ENCODE measurements at places on chromosomes 5 and 9. TPM values are rescaled to one million over a fixed set of nuclear protein-coding genes. Genes with fewer than 3 reads are reported as not detected.

The FOXD4L6 gene
- 0.10 TPM for total RNA-seq

The NPR3 gene
- total RNA-seq, result 2.8 TPM

The COL23A1 gene
- total RNA-seq, result 0.40 TPM

The PTGES2 gene
- total RNA-seq, result 80.0 TPM

The SVEP1 gene
- 0.17 TPM for total RNA-seq

The NMUR2 gene
- total RNA-seq, result not detected

The CDHR2 gene
- not detected for total RNA-seq

The MEF2C gene
- 1.8 TPM for total RNA-seq

The CDH9 gene
- total RNA-seq, result not detected

The SMU1 gene
- total RNA-seq, result 45.7 TPM

The SPINK6 gene
- not detected for total RNA-seq

The GHR gene
- total RNA-seq, result 0.55 TPM

The SLC36A2 gene
- not detected for total RNA-seq

The CFAP77 gene
- not detected for total RNA-seq

The CCL28 gene
- total RNA-seq, result 26.6 TPM

The RGMB gene
- 13.2 TPM for total RNA-seq

The NUTM2G gene
- total RNA-seq, result not detected

The ANKRD31 gene
- 0.25 TPM for total RNA-seq

The OR13D1 gene
- not detected for total RNA-seq

The SKP1 gene
- 668 TPM for total RNA-seq

The STING1 gene
- 12.4 TPM for total RNA-seq

The PRELID2 gene
- total RNA-seq, result 43.1 TPM

The IRX1 gene
- total RNA-seq, result 3.3 TPM

The CER1 gene
- not detected for total RNA-seq

The TUT7 gene
- 39.7 TPM for total RNA-seq

The ANXA1 gene
- total RNA-seq, result 600 TPM

The EMB gene
- total RNA-seq, result 0.25 TPM

The CATSPER3 gene
- total RNA-seq, result not detected

The FGF1 gene
- total RNA-seq, result 0.15 TPM

The RGP1 gene
- 24.3 TPM for total RNA-seq

The SDHA gene
- total RNA-seq, result 128 TPM

The TEX48 gene
- not detected for total RNA-seq

The CCNI2 gene
- total RNA-seq, result 1.1 TPM

The ANKRD20A1 gene
- total RNA-seq, result not detected

The IFNK gene
- not detected for total RNA-seq

The FEM1C gene
- 25.9 TPM for total RNA-seq

The GARIN3 gene
- not detected for total RNA-seq

The IL17B gene
- not detected for total RNA-seq

The HDAC3 gene
- total RNA-seq, result 62.0 TPM

The NEUROG1 gene
- total RNA-seq, result not detected

The CBY3 gene
- total RNA-seq, result not detected

The ADAMTS2 gene
- total RNA-seq, result 2.8 TPM

The UBE2QL1 gene
- not detected for total RNA-seq

The NUDCD2 gene
- 5.3 TPM for total RNA-seq

The PCDHGB5 gene
- 17.8 TPM for total RNA-seq

The DAPK1 gene
- total RNA-seq, result 41.0 TPM

The ARHGEF37 gene
- 10.2 TPM for total RNA-seq

The TSSK1B gene
- total RNA-seq, result not detected

The MLANA gene
- not detected for total RNA-seq

The SH3TC2 gene
- total RNA-seq, result 6.4 TPM

The KCNIP1 gene
- 32.4 TPM for total RNA-seq

The PCDHA6 gene
- total RNA-seq, result 1.0 TPM

All from renal cortical epithelial cell (primary cell).